ENCODE measurements at places on chromosomes 7 and 10.

DNA sequence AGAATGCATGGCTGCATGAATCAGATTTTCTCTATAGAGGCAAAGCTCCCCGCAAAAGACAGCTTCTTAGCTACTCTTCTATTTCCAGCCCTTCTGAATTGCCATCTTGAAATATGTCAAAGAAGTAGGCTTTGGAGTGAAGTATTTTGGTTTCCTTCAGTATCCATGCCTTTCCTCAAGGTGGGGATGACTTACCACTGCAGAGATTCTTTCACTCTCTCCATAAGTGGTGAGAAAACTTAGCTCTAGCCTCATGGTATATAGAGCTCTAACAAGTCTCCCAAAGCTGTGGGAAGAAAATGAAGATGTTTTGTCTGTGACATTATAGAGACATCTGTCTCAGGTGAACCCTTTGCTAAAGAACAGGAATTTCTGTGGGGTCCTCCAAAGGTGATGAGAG is 89.6 kb upstream of the ITGB1 start:
- no peak for DNase-seq

GRCh38 chr10:126250045-126250444 is 138.2 kb downstream of the ADAM12 start:
- DNase-seq, result no peak

DNA sequence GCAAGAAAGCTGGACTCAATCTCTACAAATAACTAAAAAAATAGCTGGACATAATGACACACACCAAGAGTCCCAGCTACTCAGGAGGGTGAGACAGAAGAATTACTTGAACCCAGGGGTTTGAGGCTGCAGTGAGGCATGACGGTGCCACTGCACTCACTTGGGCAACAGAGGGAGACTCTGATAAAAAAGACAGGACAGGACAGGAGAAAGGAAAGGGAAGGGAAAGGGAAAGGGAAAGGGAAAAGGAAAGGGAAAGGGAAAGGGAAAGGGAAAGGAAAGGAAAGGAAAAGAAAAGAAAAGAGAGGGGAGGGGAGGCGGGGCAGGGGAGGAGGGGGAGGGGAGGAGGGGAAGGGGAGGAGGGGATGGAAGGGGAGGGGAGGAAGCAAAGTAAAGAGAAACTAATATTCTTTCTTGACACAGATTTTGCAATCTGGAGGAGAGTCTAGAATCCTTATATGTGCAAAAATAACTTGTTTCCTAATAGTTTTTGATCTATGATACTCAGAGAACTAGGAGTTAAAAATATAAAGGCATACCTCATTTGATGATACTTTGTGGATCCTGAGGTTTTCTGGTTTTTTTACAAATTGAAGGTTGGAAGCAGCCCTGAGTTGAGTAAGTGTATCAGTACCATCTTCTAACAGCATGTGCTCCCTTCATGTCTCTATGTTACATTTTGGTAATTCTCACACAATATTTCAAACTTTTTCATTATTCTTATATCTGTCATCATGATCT is 8.0 kb downstream of the SAR1A start:
- DNase-seq, result no peak

DNA sequence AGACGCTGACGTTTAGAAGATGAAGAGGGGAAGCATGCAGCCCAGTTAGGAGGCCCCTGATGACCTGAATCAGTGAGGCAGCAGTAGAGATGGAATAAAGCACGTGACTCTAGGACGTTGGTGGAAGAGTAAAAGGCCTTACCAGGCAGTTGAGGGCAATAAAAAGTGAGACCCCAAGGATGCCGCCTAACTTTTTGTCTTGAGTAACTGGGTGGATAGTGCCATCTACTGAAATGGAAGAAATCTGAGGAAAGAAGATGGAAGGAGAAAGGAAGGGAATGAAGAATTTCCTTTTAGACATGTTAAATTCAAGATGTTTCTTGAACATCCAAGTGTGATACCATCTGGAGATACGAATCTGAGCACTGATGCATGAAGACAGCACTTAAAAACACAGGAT is 220.0 kb upstream of the LRRN3 start:
- DNase-seq, result no peak

GRCh38 chr7:130419658-130420057 is 21.2 kb downstream of the CEP41 start:
- DNase-seq, result no peak

DNA sequence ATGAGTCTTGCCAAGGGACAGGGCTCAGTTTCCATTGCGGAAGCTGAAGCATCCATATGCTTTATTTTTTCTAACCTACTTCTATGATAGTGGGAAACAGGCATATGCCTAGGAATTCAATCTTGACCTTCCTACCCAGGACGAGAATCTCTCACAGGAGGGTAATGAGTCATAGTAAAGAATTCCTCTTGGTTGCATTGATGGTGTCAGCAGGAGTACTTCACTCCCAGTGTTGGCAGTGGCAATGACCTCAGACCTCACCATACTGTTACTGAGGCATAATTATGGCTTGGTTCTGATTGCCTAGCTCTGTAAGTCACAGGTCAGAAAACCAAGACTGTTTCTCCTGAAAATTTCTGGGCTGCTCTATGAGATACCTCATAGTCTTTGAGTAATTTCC is 552.9 kb downstream of the ARL4A start:
- no peak for DNase-seq

Data from effector CD4-positive, alpha-beta T cell (primary cell).